ENCODE measurements at places on chromosomes 1 and 21. TPM values are rescaled to one million over a fixed set of nuclear protein-coding genes. Genes with fewer than 3 reads are reported as not detected.

The JUN gene
- total RNA-seq: 283 TPM

The FCRL5 gene
- 1.2 TPM for total RNA-seq

The GJB5 gene
- total RNA-seq: not detected

The DFFB gene
- 6.2 TPM for total RNA-seq

The LCE1D gene
- not detected for total RNA-seq

The ASCL5 gene
- total RNA-seq: not detected

The FCAMR gene
- total RNA-seq: not detected

DNA sequence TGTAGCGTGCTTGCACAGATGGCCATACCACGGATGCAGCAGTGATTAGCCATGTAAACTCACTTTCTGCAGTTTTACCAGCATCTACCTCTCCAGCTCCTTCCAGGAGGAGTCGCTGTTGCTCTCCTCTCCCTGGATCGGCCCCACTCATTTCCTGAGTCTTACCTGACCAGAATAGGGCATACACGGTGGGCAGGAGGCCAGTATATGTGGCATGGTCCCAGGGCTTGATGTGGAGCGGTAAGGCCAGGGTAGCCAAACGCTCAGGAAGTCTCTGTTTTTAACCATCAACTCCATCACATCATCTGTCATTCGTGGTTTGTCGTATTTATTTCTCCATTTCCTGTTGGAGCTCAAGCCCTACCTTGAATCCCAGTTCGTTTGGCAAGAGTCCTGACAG lies 163.4 kb upstream of the USP24 start:
- peak; percentile 73 for DNase-seq

DNA sequence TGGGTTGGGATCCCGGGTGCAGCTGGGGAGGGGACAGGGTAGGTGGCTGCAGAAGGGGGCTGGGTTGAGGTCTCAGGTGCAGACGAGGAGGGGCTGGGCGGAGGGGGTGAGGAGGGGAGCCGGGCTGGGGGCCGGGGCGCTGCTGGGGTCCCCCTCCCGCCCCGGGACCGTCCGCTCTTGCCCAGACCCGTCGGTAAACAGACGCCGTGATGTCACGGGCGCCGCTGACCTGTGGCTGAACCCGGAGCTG lies 22.3 kb downstream of the DHRS3 start:
- no peak for DNase-seq

GRCh38 chr1:195697130-195697529 lies 911.1 kb downstream of the KCNT2 start:
- no peak for DNase-seq

- DNase-seq: no peak
Measured at GRCh38 chr1:214557952-214558735, 6.7 kb upstream of the PTPN14 start.

GRCh38 chr1:224543453-224543852 lies 72.7 kb upstream of the CNIH3 start:
- no peak for DNase-seq

GRCh38 chr1:115648717-115649691 lies 7.2 kb downstream of the VANGL1 start:
- no peak for DNase-seq

All from thyroid gland (tissue), 4 donors.